Activated naive CD4-positive, alpha-beta T cell (primary cell): ENCODE measurements at places on chromosomes 2 and 18.

DNA sequence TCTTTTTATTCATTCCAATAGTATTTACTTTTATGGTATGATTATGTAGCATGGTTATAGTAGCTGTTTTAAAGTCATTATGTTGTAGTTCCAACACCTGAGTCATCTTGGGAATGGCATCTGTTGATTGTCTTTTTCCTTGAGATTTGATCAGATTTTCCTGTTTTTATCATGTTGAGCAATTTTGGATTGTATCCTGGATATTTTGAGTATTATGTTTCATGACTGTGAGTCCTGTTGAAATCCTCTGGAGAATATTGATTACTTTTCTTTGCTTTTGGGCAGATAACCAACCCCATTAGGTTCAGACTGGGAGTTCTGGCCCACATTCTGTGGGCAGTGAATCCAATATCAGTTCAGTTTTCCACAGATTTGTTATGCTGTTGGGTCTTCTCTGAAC is 163.2 kb upstream of the SPRED2 start:
- no peak for DNase-seq

- no peak for DNase-seq
Observed at GRCh38 chr2:10987861-10988260, 76.1 kb downstream of the KCNF1 start.

DNA sequence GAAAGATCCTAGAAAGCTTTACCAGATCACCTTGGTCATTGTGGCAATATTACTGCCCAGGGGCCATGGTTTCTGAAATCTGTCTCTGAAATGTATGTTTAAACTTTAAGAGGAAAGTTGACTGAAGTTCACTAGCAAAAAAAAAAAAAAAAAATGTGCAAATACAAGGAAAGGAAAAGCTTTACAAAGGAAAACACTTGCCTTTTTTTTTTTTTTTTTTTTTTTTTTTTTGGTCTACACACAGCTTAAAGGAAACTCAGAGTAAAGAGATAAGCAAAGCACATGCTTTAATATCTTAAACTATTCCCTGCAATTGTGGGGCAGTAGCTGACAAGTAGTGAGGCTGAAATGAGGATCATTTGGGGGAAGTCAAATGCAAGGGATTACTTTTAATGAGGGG is 174.2 kb upstream of the EPAS1 start:
- no peak for DNase-seq

- DNase-seq: no peak
Observed at GRCh38 chr2:9565436-9566153, 10.0 kb upstream of the ADAM17 start.

GRCh38 chr2:217788669-217789002 is 214.2 kb downstream of the TNS1 start:
- no peak for DNase-seq

- DNase-seq: no peak
Observed at GRCh38 chr2:238120463-238121298, 17.8 kb upstream of the KLHL30 start.

GRCh38 chr2:118806797-118807667 is 40.4 kb downstream of the EN1 start:
- no peak for DNase-seq

- peak; percentile 15 for DNase-seq
Observed at GRCh38 chr2:119659601-119660342, 19.2 kb upstream of the TMEM177 start.

GRCh38 chr2:189086710-189087109 is 92.9 kb downstream of the COL5A2 start:
- DNase-seq: no peak

GRCh38 chr2:227098162-227098515 is 65.9 kb downstream of the COL4A4 start:
- DNase-seq: no peak

DNA sequence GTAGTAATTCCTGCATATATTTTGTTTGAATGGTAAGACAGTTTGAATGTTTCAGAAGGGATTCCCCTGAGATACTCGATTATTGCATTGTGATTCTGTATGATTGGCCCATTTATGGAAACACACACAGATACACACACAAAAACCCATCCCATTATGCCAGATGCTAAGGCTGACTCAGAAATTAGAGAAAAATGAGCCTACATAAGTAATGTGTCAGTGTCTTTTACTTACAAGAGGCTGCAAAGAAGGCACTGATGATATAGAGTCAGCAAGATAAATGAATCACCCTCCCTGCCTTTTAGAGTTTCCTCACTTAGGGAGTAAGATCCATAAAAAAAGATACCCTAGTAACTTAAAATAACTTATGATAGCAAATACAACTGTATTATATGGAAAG is 1481.1 kb upstream of the ACVR2A start:
- DNase-seq: no peak

- DNase-seq: no peak
Observed at GRCh38 chr2:198499539-198499938, 695.1 kb downstream of the PLCL1 start.

DNA sequence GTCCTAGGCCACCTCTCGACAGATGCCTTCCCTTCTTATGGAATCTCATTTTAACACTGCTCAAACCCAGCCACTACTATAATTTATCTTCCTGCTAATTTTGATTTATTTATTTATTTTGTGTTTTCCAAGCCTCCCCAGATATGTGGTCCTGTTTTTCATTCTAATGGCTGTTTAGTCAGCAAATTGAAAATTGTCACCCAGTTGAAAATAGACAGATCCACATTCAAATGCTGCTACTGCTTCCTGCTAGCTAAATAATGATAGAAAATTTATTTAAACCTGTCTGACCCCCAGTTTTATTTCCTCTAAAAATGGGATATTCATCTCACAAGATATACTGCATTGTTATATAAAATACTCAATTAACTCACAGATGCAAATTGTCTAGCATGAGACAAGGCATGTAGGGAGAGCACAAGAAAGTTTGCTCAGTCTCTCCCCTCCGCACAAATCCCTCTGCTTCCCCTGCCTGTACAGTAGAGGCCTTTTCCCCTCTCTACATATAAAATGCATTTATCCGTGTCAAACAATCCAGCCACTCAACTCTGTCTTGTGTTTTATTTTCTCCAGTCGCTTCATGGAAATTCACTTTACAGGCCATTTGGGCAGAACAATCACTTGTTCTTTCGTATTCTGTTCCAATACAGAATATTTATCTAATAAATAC is 389.9 kb downstream of the SOX11 start:
- DNase-seq: no peak

GRCh38 chr2:237652181-237652580 is 24.8 kb downstream of the LRRFIP1 start:
- DNase-seq: no peak

- DNase-seq: no peak
Observed at GRCh38 chr18:5413447-5413846, 117.9 kb upstream of the ZBTB14 start.

GRCh38 chr2:175111200-175111657 is 56.8 kb downstream of the ATF2 start:
- DNase-seq: no peak

- no peak for DNase-seq
Observed at GRCh38 chr2:107094450-107094986, 208.6 kb upstream of the ST6GAL2 start.

DNA sequence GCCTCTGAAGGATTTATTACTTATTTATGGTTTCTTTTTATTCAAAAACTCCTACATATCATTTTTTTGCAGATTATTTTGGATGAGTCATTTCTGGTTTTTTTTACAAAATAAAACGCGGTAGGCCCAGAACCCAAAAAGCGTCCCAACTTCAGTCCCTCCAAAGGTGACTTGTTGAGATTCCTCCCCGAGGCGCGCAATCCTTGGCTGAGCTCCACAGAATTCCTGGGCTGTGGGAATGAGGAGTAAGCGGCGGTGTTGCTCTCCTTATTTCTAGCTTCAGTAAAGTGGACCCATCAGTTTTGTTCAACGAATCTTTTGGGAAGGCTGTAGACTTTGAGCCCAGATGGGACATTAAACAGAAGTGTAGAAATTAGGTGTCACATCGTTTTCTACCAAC is 67.0 kb upstream of the RMP24 start:
- no peak for DNase-seq

- DNase-seq: no peak
Observed at GRCh38 chr2:236875906-236876505, 209.7 kb upstream of the COPS8 start.

- no peak for DNase-seq
Observed at GRCh38 chr2:938181-939005, 12.3 kb upstream of the SNTG2 start.

DNA sequence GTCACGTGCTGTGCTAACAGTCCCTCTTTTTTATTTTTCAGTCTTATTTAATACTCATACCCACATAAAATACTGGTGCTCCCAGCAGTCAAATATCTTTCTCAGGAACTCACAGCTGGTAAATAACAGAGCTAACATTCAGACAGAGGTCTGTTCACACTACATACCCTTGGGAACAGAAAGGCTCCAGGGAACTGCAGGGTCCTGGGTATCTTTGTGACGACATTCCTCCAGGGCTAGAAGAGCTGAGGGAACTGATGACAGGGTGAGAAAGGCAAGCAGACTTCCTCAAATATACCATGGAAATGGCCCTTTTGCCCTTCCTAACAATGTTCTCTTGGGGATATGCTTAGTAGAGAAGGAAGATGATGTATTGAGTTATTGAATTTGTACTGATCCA is 19.3 kb downstream of the PDE6D start:
- DNase-seq: no peak

DNA sequence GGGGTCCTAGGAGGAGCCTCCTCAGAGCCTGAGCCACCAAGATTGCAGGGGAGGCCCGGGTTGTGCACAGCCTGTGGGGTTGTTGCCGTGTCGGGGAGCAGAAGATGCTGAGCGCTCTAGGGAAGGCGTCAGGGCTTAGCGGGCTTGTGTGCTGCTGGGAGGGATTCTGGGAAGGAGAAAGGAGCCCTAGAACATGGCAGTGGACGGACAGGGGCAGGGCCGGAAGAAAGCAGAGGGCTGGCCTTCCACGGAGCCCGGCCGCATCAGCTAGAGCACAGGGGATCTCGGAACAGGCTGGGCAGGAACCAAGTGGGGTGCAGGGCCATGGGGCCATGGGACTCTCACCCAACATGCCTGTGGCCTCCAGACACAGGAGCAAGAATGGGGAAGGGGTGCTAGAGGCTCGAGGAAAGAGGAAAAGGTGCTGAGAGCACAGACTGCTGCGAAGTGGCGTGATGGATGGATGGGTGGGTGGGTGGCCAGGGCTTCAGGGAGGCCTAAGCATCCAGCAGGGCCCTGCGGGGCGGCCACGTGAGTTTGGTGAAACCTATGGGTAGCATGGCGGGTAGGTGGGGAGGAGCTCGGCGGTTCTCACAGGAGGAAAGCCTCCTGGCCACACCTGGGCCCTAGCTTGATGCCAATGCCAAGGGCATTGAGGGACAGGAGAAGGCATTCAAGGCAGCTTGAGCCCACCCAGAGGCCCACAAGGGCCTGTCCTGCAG is 35.8 kb downstream of the MTERF4 start:
- DNase-seq: no peak

DNA sequence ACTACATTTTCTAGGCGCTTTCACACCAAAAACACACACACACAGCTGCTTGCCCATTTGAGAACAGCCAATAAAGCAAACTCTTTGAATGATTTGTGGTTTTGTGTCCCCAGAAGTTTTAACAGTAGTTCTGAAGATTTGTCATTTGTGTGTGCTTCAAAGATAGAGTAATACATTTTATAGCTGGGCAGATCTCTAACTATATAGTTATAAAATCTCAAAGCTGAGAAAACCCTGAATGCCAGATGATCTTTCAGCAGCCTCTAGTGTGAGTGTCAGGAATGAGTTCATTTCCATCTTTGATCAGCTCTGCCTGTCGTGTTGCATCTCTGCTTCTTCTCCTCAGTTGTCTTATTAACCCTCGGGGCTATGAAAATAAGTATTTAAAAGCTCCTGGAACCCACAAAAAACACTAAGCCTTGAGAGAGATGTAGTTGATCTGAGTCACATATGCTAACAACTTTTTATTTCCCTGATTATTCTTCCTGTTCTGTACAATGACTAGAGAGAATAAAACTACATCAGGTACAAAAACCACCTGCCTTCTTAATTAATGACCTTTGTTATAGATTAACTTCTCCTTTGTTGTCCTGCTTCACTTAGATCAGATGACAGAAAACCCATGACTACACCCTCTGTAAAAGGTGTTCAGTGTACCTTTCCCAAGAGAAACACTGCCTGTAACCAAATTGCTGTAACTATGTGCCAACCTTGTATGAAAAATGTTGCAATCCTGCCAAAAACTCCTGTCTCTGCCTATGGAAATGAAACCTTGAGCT is 30.0 kb upstream of the SLC3A1 start:
- DNase-seq: no peak

DNA sequence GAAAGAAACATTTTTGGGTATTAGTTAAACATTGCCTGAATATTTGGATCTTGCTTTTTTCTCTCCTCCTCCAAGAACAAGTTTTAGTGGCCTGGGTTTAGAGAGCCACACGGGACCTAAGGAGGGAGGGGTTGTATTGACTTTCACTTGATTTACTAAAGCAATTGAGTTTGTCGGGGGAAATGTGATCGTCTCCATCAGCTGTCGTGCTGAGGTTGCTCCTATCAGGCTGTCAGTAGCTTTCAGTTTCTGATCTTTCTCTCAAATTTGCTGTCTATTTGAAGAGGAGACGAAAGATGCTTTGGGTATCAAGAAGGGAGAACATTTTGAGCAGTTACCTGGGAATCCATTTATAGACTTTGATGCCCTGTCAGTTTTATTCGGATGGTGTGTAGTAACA is 106.0 kb downstream of the SETBP1 start:
- DNase-seq: no peak

DNA sequence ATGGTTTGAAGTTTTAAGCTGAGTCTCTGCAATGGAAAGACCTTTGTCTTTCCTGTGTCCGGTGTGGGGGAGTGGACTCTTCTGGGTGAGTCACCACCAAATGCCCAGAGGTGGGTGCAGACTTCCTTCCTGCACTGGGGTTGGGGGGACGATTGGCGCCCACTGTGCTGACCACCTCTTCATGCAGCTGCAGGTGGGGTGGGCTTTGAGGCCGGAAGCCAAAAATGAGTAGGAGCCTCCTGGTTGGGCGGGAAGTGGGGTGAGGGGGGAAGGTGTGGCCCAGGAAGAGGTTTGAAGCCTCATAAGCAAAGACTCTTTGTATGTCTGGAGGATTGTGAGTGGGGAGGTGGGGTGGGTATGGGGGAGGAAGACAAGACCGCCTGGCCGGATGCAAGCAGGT is 27.6 kb downstream of the PAX8 start:
- DNase-seq: no peak

- DNase-seq: no peak
Observed at GRCh38 chr2:3024401-3024935, 353.1 kb downstream of the EIPR1 start.

GRCh38 chr2:189408294-189408693 is 33.0 kb upstream of the WDR75 start:
- DNase-seq: no peak

- no peak for DNase-seq
Observed at GRCh38 chr18:2851771-2852170, 5.0 kb downstream of the EMILIN2 start.

- DNase-seq: no peak
Observed at GRCh38 chr2:79792090-79792489, 279.2 kb downstream of the CTNNA2 start.
